Muscle of leg (tissue), 16 donors: ENCODE measurements at places on chromosomes 5 and 9. TPM values are rescaled to one million over a fixed set of nuclear protein-coding genes. Genes with fewer than 3 reads are reported as not detected.
A peak's percentile ranks its signal among the peaks of the same experiment; 100 is the strongest.

Gene PCDHGA1
- 0.75 TPM for polyA plus RNA-seq

Gene IL7R
- 1.7 TPM for polyA plus RNA-seq

DNA sequence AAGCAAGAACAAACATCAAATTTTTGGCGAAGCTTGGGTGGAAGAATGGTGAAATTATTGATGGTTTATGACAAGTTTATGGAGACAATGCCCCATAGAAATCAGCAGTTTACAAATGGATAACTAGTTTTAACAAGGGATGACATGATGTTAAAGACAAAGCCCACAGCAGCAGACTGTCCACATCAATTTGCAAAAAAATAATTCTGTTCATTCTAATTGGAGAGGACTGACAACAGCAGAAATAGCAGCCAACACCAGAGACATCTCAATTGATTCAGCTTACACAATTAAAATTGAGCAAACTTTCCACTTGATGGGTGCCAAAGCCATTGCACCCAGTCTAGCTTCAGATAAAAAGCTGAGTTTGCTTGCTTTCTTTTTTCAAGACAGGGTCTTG, 82.7 kb upstream of the STK32A start:
- DNase-seq, result no peak

GRCh38 chr5:133420440-133421301, 191.7 kb downstream of the FSTL4 start:
- DNase-seq, result no peak

GRCh38 chr5:38447786-38448185, 108.7 kb downstream of the LIFR start:
- DNase-seq, result peak; percentile 97

GRCh38 chr5:141875795-141876627, 2.2 kb downstream of the PCDH1 start:
- DNase-seq, result no peak

- DNase-seq, result no peak
These were observed 33.3 kb upstream of the SPRY4 start for GRCh38 chr5:142358121-142358520.
